A549 treated with CpdA at 1 μM for 4 hours (cell line): ENCODE measurements at places on chromosomes 5 and 9. TPM values are rescaled to one million over a fixed set of nuclear protein-coding genes. Genes with fewer than 3 reads are reported as not detected.

The INSL6 gene
- not detected in 5 replicates for total RNA-seq

The MACIR gene
- total RNA-seq: 18.5 to 20.2 TPM (median 19.9 TPM) in 5 replicates

The PCDHGC4 gene
- total RNA-seq: 0.02 to 0.15 TPM (median 0.05 TPM) in 3 of 5 replicates, not detected in the others

The AFF4 gene
- total RNA-seq: 17.2 to 23.8 TPM (median 20.5 TPM) in 5 replicates

The PLAC8L1 gene
- 0.27 to 0.41 TPM in 2 of 5 replicates, not detected in the others for total RNA-seq

The SNCAIP gene
- total RNA-seq: 0.05 TPM in 1 of 5 replicates, not detected in the others
